ENCODE measurements at places on chromosomes 6 and 20.

DNA sequence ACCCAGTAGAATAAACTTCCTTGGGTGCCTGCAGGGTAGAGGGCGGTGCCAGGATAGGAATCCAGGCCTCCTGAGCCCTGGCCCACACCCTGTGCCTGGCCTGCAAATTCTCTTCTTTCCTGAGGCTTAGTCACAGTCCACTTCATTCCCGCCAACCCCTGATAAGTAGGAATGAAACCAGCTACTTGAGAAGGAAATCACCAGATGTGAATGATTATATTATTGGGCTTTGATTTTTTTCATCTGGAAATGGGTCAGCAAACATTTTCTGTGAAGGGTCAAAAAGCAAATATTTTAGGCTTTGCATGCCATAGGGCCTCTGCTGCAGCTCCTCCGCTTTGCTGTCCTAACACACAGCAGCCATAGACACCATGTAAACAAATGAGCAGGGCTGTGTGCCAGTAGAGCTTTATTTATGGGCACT is 50.2 kb downstream of the STK35 start:
- DNase-seq = no peak

DNA sequence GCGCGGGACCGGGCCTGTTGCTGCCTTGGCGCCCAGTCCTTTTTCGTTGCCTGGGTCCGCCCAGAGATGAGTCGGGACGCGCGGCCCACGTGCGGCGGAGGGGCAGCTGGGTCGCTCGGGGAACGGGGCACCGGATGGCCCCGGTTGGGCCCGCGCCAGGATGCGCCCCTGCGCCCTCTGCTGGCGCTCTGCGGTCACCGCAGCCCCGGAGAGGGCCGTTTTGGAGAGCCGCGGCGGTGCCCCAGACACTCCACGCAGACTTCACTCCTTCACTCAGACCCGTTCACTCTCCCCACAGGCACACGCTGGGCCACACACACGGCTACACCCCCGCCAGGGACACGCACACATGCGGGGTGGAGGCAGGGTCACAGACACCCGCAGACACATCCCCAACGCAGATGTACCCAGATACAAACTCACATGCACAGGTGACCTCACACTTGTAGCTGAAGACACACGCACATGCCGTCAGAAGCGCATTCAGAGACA is 38.8 kb downstream of the SRC start:
- no peak for DNase-seq

DNA sequence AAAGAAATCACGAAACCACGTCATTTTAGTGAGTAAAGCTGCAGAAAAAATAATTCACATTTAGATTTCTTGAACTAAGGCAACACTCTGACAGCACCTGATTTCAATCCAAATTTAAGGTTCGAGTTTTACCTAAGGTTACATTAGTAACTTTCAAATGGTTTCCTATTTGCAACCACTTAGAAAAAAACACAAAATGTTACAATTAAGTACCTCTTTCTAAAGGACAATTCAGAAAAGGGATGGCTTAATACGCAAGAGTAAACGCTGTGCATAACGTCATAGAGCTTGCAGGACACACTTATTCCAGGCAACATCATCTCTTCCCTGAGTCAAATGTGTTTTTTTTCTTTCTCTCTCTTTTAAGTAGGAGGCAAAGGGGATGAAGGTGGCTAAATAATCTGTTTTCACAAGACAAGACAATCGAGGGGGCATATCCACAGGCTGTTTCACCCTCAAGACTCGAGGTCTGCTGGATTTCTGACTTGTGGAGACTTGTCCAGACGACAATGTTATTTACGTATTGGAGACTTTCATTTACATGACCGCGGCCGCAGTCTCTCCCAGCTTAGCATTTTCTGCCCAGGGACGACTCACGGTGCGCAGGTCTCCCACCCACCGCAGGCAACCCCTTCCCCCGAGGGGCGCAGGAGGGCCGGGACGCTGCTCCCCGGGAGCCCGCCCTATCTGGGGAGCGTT is 86.0 kb downstream of the SESN1 start:
- peak; percentile 38 for DNase-seq

GRCh38 chr6:145309842-145310535 is 425.3 kb downstream of the EPM2A start:
- peak; percentile 21 for DNase-seq

DNA sequence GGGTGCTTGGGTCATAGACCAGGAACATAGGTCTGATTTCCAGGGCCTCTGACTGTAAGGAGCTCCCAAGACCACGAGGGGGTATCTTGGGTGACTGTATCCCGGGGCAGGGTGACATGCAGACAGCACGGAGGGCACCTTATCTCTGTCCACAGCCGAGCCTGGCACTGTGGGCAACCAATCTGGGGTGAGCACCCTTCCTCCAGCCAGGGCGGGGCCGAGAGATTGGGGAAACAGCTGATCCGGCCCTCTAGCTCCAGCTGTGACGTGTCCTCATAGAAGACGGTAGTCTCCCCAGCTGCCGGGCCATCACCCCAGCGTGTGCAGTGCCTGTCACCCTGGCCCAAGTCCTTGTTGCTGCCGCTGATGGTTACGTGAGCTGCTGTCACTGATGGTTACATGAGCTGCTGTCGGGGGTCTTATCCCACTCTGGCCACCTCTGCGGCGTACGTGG is 139.6 kb upstream of the RNF24 start:
- no peak for DNase-seq

DNA sequence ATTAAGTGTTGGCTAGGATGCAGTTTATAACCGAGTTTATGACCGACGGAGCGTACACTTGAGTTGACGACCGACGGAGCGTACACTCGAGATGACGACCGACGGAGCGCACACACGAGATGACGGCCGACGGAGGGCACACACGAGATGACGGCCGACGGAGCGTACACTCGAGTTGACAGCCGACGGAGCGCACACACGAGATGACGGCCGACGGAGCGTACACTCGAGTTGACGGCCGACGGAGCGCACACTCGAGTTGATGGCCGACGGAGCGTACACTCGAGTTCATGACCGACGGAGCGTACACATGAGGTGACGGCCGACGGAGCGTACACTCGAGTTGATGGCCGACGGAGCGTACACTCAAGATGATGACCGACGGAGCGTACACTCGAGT is 119.8 kb downstream of the HUS1B start:
- DNase-seq = no peak

- no peak for DNase-seq
Measured at GRCh38 chr6:73169633-73170032, 55.7 kb downstream of the KHDC1L start.

GRCh38 chr6:74826263-74826662 is 379.6 kb downstream of the COL12A1 start:
- DNase-seq = no peak

- no peak for DNase-seq
Measured at GRCh38 chr6:100304575-100304974, 160.1 kb downstream of the SIM1 start.

GRCh38 chr6:162971356-162971755 is 243.6 kb downstream of the PACRG start:
- no peak for DNase-seq

DNA sequence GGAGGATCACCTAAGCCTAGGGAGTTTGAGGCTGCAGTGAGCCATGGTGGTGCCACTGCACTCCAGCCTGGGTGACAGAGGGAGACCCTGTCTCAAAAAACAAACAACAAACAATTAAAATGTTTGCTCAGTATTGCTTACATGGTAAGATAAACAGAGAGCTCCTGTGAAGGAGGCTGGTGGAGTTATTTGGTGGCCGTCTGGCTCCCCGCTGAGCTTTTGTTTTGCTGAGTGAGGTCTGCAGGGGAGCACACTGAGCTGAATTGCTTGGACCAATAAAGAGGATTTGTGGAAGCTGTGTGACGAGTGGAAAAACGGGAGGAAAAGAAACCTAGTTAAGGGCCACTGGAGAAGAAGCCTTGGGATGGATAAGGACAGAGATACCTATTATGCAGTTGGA is 41.1 kb upstream of the BMP6 start:
- DNase-seq = no peak

DNA sequence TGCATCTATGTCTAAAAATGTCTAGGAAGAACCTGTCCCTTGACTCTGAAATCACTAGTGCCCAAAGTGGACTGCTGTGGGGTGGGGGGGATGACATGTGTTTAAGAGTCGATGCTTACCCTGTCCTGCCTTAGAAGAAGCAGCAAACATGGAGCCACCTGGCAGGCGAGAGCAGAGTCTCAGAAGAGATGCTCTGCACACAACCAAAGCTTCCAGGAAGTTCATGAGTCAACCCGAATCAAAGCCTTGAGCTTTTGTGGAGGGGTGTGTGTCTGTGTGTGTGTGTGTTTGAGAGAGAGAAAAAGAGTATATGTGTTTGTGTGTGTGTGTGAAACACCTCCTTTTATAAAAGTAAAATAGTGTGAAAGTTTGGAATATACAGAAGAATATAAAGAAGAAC is 269.9 kb downstream of the ALDH8A1 start:
- no peak for DNase-seq

DNA sequence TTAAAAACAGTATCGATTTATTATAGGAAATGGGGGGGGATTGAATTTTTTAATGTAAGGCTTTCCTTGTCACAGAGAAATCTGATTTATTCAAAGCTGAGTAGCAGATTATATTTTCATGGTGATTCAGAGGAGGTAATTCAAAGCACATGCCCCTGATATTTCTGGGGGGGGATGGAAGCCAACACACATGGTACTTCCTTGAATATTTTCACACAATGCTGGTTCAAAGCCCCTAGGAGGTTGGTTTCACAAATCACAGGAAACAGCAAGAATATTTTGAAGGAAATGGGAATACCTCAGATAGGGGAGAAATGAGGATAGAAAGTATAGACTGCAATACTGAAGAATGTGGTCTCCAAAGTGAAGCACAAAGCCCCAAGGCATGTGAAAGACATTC is 98.8 kb downstream of the RTN4IP1 start:
- DNase-seq = no peak

DNA sequence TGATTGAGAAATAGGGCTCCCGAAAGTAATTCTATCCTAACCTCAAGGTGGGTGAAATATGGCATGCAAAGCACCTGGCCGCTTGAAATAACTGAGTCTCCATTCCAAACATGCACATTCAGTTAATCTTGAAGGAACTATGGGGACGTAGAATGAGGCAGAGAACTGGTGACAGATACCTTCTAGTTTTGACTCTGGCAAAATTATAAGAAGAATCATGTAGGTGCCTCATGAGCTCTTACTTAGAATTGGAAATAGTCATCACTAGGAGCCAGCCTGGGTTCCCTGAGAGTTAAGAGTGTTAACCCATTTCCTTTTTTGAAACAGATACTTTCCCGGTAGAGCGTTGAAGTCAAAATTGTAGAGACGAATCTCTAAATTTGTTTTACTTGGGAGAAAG is 49.3 kb downstream of the RPF2 start:
- no peak for DNase-seq

DNA sequence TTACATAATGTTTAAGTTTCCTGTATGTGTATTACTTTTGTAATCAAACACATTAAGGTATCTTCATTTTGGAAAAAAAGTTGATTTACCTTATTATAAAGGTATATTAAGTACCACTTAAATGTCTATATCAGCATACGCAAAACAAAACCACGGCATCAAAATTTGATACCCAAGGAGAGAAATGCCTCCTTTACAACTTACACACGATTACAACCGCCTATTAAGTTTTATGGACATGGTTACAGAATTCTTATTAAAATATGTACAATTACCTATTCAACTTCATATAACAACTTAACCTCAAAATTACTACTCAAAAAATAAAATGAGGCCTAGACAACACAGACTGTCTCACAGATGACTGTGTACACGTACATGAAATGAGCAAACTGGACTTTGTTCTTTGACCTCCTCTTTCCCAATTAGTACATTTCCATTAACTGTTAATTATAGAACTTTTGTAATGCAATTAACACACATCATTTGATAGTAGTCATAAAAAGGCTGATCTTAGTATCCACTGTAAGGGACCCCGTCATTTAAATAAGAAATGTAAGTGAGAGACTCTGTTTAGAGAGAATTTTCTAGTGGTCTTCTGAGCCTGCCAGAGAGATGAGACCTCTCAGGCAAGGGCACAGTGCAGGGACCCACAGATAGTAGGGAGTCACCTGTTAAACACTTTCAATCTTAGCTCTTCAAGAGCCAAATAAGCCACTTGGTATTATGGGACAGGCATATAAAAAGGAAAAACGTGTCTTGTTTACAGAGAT is 2.5 kb downstream of the DIDO1 start:
- no peak for DNase-seq

DNA sequence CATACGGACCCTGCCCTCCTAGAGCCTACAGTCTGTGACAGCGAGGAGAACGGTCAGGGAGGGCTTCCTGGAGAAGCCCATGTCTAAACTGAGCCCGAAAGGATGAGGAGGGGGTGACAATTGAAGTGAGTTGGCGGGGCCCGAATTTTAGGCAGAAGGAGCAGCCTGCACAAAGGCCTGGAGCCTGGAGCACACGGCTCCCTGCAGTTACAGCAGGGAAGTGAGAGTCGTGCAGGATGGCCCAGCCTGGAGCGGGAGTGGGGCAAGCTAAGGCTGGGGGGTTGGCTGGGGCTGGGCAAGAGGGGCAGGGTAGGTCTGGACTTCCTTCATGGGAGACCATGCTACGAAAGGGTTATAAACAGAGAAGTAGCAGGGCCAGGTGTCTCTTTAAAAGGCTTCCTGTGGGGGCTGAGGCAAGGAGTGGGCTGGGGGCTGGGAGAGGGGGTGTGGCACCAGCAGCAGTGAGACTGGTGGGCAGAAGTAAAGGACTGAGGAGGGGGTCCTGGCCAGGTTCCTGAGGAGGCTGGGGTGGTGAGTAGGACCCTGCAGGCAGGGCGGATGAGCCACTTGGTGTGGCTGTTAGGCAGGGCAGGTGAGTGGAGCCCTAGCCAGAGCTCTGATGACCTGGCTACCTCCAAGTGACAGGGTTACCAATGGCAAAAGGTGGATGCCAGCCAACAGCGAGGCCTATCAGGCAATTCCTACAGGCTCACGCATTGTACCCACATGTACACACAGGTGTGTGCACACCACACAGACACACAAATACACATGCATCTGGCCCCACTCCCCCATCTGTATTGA is 119.2 kb downstream of the MRPL14 start:
- DNase-seq = no peak

- DNase-seq = no peak
Measured at GRCh38 chr6:56798163-56798562, 155.5 kb upstream of the DST start.

GRCh38 chr6:80142586-80142985 is 36.1 kb downstream of the BCKDHB start:
- DNase-seq = no peak

- peak; percentile 34 for DNase-seq
Measured at GRCh38 chr20:20743511-20744169, 31.2 kb upstream of the RALGAPA2 start.

- DNase-seq = peak; percentile 29
Measured at GRCh38 chr20:59948828-59949720, 8.9 kb downstream of the FAM217B start.

- DNase-seq = no peak
Measured at GRCh38 chr20:44067650-44068081, 119.3 kb downstream of the JPH2 start.

- no peak for DNase-seq
Measured at GRCh38 chr6:135939208-135939591, 87.7 kb downstream of the PDE7B start.

- no peak for DNase-seq
Measured at GRCh38 chr6:45658958-45659357, 281.2 kb upstream of the SUPT3H start.

All from renal cortex interstitium (tissue), 15 donors.